ENCODE measurements at places on chromosomes 16 and 17.

GRCh38 chr17:32452281-32452680, 8.0 kb downstream of the PSMD11 start:
- DNase-seq: no peak

GRCh38 chr17:31584438-31585279, 193.2 kb downstream of the RAB11FIP4 start:
- no peak for DNase-seq

DNA sequence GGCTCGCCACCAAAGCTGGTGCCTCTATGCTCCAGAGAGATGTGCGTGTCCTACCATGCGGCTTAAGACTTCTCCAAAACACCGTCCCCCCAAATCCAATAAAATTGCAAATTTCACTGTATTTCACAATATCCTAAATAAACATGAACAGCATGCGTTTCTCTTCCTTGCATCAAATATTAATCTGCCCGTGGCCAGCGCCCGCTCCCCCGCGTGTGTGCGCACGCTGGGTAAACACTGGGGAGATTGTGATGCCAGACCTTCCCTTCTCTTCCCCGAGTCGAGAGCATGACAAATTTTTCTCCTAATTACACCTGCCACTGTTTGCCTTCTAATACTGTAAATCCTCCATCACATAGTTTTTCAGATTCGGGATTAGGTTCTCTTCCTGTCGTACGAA, 148.1 kb downstream of the MRM1 start:
- no peak for DNase-seq

DNA sequence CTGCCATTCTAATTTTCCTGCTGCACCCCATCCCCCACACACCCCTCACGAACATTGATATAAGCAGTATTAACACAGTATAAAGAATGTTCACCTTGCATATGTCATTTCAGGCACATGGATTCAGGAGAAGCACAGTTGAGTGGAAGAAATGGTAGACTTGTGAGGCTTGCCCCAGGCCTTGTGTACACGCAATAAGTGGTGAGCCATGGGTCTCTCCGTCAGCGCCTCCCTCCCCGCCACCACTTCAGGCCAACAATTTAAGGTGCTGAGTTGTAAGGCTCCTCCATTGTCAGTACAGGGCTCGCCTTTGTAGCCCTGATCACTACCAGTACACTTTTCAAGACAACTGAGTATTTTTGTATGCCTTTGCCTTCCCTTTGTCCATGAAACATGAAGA, 12.2 kb upstream of the CLEC18C start:
- no peak for DNase-seq

- DNase-seq: no peak
Measured at GRCh38 chr16:87048730-87049115, 268.5 kb downstream of the C16orf95 start.

DNA sequence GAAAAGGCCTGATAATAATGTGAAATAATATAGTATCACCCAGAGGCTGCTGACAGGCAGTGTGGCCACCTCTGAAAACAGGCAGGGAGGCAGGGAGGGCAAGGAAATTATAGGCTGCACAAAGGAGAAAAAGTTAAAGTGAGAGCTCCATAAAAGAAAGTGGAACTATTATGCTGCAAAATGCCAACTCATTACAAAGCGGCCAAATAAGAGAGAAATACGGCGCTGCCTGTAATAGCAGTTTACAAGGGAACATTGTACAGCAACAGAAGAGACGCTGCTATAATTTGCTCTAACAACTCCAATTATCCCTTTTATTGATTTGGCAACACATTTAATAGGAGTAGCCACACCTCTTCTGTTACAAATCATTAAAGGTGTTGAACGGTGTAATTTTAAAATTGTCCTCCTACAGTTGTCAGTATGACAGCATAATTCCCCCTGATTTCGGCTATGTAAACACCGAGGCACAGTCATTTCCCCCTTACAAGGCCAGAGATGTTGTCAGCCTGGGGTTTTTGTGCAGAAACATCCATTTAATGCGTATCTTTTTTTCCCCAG, 120.3 kb downstream of the MRM1 start:
- no peak for DNase-seq

DNA sequence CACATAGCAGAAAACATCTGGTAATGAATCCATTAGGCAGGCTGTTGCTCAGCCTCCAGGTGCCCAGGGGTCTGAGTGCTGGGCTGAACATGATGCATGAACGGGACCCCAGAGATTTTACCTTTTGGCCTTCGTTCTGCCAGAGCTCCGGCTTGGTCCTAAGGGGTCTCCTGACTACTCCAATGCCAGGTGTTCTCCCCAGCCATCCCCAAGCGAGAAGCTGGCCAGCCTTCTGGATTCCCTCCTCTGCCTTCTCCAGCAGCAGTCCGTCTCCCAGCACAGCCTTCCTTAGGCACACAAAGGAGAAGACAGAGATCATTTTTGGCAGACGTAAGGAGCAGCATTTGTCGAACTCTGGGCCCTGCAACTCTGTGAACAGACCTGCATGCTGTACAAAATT, 109.4 kb downstream of the RBFOX1 start:
- no peak for DNase-seq

Data from renal pelvis (tissue), 12 donors.